ENCODE measurements at places on chromosomes 4 and X. TPM values are rescaled to one million over a fixed set of nuclear protein-coding genes. Genes with fewer than 3 reads are reported as not detected.

Gene FGG
- total RNA-seq = not detected

Gene MAMLD1
- 2.1 TPM for total RNA-seq

Gene FGF13
- not detected for total RNA-seq

Gene TIGD4
- 0.21 TPM for total RNA-seq

Gene PROM1
- total RNA-seq = not detected

Gene RHOH
- 117 TPM for total RNA-seq

Gene ADRA2C
- not detected for total RNA-seq

Gene TCEAL3
- 4.1 TPM for total RNA-seq

Gene PNMA6F
- not detected for total RNA-seq

Gene TRIM60
- not detected for total RNA-seq

Gene SATL1
- total RNA-seq = not detected

Gene CT47C1
- not detected for total RNA-seq
